ENCODE measurements at places on chromosomes 3 and 15.

DNA sequence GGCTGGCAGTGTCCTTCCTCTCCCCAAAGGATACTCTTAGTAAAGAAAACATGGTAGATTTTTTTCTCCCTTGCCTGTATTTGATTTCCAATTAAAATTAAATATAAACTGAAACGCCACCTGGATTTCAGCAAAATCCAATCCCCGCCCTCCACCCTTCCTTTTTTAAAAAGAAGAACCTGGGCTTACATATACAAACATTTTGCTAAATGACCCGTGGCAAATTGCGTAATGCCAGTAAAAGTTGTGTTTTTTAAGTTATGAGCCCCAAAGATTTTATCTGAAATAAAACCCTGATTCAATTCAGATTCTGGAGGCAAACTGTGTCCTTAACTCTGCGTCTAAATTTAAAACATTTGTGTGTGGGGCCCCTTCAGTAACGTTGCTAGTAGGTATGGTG lies 403.0 kb downstream of the FOXP1 start:
- DNase-seq: no peak

DNA sequence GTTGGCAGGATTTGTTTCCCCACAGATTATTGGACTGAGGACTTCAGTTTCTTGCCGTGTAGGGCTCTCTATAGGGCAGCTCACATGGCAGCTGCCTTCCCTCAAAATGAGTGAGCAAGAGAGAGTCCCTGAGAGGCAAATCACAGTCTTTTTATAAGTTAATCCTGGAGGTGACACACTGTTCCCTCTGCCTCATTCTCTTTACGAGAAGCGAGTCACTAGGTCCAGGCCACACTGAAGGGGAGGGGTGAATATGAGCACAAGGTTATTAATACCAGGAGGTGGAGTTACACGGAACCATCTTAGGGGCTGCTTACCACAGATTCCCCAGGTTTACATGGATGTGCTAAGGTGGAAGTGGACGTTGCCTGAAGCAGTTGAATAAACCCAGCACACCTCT lies 77.0 kb downstream of the LPP start:
- DNase-seq: no peak

GRCh38 chr3:8458238-8458661 lies 43.4 kb upstream of the LMCD1 start:
- DNase-seq: no peak

- no peak for DNase-seq
Measured at GRCh38 chr3:102104033-102104432, 254.7 kb downstream of the NFKBIZ start.

DNA sequence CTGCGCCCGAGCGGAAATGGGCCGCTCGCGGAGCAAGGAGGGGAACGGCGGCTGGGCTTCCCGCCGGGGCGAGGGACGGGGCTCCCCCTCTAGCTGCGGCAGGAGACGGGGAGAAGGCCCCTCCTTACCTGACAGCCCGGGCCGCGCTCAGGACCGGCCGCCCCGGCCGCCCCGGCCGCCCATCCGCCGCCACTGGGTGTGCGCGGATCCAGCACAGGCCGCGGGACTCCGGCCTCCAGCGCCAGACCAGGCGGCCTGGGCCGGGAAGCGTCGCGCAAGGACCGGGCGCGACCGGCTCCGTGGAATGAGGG lies 296 bp downstream of the TPRA1 start:
- no peak for DNase-seq

- DNase-seq: no peak
Measured at GRCh38 chr3:110677506-110677905, 394.1 kb upstream of the NECTIN3 start.

- DNase-seq: no peak
Measured at GRCh38 chr15:73771385-73772045, 18.4 kb upstream of the INSYN1 start.

DNA sequence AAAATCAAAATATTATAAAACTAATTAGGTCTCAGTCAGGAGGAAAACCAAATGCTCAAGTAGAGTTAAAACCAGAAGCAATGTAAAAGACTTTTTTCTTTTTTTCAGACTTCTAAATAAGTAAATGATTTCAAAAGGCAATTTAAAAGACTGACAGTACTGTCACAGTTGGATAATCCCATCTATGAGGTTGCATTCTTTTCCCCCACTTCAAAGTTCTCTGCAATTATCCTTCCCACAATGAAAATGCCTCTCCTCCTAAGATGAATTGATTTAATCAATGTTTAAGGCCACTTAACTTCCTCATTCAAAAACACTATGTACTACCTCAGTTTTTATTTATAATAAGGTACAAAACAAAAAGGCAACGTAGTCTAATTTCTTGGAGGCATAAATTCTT lies 8.1 kb downstream of the MRPL3 start:
- DNase-seq: no peak

DNA sequence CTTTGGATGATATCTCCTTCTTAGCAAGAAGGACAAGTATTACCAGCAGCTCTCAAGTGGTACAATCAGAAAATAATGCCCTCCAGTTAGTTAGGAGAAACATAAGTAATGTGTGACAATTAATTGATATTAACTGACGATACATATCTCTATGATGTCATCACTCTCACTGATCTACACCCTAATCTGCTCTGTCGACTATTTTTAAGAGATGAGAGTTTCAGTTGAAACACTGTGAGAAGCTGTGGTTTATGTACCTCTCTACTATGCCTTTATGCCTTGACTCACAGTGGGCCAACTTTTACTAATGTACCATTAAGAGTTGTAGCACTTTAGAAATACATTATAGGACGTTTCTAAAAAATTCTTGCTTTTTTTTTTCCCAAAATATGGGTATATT lies 8.6 kb downstream of the CEP152 start:
- DNase-seq: no peak

GRCh38 chr15:74322558-74323180 lies 44.8 kb downstream of the CYP11A1 start:
- peak; percentile 49 for DNase-seq

GRCh38 chr15:25838191-25838870 lies 24.8 kb downstream of the ATP10A start:
- DNase-seq: no peak

DNA sequence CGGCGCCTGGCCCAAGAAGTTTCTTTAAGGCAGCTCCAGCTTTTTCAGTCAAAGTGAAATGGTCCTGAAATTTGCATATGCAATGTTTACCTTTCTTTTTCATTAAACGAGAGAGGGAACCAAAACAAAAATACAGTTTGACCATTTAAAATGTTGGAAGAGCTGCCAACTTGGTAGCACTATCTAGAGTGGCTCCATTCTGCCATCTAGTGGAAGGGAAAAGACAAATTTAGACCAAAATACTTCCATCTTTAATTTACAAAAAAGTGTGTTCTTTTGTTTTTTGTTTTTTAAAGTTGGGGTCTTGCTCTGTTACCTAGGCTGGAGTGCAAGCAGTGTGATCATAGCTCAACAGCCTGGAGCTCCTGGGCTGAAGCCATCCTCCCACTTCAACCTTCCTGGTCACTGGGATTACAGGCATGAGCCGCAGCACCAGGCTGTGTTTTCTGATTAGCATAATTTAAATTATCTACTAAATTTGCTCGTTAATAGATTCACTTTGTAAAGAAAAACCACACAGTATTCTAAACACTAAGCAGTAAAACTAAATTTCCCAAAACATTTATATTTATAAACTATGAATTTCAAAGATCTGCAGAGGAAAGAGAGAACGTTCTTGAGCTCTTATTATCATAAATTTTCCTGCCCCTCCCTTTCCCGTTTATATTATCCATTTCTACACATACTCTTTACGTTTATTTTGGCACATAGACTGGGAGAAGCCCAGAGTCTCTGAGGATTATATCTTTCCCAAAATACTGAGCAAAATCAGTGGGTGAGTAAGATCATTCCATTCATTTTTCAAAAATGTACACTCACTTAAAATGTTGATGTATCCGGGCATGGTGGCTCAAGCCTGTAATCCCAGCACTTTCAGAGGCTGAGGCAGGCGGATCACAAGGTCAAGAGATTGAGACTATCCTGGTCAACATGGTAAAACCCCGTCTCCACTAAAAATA lies 15.4 kb upstream of the RFC4 start:
- peak; percentile 42 for DNase-seq

DNA sequence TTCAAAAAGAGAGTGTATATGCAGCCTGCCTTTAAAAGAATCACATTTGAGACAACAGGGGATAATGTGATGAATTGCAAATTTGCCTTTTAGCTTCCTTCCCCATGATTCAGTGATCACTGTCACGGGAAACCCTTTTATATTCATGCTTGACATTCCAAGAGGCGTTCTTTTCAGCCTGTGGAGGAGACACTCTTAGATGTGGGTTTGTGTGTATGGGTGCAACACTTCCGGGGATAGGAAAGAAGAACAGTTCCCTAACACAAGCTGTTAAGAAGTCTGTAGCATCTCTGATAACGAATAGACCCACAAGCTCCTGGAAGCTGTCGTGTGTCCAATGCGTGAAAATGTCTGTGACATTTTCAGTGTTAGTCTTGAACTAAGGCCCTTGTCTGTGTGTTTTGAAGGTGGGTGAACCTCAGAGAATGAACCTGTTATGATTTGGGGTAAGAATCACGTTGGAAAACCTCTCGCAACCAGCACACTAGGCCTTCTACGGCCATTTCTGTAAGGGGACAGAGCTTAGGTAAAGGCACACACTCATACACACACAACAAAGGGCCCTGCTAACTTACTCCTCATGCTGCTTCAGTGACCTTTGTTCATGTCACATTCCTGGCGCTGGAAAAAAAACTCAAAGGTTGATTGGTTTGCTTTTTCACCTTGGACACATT lies 229.2 kb upstream of the ST8SIA2 start:
- no peak for DNase-seq

GRCh38 chr3:188126276-188126675 lies 27.7 kb upstream of the LPP start:
- no peak for DNase-seq

GRCh38 chr3:10396083-10396482 lies 75.2 kb upstream of the SEC13 start:
- no peak for DNase-seq

GRCh38 chr3:50245251-50245745 lies 9.3 kb downstream of the GNAI2 start:
- no peak for DNase-seq

- no peak for DNase-seq
Measured at GRCh38 chr3:178087376-178087775, 448.9 kb upstream of the KCNMB2 start.

DNA sequence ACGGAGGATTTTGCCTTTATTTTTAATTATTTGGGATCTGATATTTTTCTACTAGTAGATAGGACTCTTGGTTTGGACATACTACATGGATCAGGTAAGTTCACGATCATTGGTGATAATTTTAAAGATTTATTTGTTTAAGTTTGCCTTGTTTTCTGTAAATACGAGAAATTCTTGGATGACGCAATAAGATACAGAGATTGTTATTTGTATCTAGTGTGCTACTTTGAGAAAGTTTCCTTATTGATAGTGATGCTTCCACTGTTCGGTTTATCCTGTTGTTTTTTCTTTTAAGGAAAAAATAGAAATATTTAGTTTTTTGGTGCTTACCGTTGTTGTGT lies 577 bp downstream of the CHD2 start:
- no peak for DNase-seq

DNA sequence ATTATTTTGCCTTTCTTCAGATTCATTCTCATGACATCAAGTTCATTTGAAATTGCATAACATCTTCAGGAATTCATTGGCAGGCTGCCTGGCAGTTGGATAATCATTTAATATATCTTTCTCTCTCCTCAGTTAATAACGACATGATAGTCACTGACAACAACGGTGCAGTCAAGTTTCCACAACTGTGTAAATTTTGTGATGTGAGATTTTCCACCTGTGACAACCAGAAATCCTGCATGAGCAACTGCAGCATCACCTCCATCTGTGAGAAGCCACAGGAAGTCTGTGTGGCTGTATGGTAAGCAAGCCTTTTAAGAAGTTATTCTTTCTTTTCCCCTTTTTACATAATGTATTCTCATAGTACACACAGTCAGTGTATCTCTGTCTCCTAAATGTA lies 38.2 kb downstream of the TGFBR2 start:
- DNase-seq: peak; percentile 87

DNA sequence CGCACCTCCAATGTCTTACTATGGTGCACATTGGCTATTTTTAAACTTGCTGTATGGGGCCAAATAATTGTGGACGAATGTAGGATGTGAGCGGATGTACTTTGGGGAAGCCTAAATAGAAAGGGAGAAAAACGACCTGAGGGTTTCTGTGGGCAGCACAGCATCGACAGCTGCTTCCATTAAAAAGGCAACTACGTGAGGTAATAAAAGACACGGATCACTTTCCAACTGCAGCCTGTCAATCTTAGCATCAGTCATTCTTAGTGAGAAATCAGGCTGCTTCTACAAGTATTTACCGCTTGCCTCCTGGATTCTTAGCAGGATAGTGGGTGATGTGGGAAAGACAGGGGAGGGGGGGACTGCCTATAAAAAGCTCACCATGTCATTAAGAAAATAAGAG lies 186.7 kb upstream of the SLC2A2 start:
- DNase-seq: no peak
